ENCODE measurements at places on chromosomes 5 and 9.
A peak's percentile ranks its signal among the peaks of the same experiment; 100 is the strongest.

GRCh38 chr5:61734966-61735365, 402.9 kb downstream of the ZSWIM6 start:
- DNase-seq: no peak

- no peak for DNase-seq
These were observed 498.8 kb downstream of the ARHGEF28 start for GRCh38 chr5:74124826-74125225.

- DNase-seq: no peak
These were observed 14.2 kb upstream of the PALM2AKAP2 start for GRCh38 chr9:109765830-109766229.

DNA sequence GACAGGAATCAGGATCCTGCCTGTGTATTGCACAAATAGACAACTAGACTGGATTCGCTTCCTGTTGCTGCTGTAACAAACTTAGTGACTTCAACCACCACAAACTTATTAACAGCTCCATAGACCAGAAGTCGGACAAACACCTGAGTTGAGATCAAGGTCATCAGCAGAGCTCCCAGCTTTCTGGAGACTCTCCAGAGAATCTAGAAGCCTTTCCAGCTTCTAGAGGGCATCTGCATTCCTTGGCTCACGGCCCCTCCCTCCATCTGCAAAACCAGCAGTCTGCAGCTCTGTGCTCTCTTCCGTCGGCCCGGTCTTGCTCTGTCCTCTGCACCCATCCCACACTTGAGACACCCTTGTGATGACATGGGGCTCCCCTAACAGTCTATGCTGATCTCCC, 99.1 kb downstream of the KCNT1 start:
- DNase-seq: no peak

DNA sequence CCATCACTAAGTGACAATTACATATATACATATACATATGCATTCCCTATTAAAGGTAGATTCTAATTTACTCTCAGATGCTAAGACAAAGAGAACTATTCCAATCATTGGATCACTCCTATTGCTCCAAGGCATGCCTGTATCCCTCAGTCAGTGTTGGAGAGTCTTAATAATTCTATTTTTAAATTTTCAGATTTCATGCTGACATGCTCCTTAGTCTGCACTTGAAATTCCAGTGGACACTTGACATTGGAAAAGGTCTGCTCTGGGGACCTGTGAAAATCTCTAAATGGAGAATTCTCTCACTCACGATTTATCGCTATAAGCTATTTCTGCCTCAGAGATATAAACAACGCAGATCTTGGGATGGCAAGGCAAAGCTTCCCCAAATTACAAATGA, 3.9 kb upstream of the FUBP3 start:
- no peak for DNase-seq

DNA sequence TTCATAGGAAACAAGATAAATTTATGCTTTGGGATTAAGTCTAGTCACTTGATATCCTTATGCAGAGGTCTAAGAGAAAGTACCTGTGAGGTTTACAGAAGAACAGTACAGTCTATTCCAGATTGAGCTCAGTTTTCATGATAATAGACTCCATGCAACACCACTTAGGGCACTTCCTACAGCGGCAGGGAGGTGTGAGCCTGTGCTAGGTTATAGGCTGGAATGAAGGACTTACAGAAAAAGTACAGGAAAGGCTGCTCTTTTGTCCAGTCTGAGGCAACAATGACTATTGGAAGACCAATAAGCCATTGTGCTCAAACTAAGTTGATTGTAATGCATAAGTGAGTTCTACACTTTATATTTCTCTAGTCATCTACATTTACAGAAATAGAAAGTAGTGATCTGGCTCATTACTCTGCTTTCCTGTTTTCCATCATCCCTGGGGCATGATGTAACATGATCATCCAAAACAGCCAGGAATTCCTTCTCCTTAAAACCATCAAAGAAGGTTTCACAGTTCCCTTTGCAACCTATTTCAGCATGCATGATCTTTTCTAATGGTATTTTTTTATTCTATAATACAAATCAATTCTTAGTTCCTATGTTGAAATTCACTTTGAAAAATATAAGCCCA, 322.8 kb downstream of the SLF1 start:
- DNase-seq: no peak

DNA sequence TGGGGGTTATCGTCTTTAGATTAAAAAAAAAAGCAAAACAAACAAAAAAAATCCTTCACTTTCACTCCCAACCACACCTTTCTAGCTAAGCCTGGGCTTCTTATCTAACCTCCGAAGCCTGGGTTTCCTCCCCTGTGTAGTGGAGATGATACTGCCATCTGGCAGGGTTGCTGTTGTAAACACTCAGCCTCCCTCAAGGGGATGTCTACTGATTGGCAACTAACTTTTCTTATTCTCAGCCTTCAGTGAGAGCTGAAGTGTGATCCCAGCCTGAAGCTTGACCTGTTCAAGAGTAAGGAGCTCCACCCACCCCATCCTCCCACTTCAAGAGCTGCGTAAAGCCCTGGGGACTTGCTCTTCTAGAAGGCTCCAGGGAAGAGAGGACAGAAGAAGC, 21.5 kb upstream of the WWC1 start:
- no peak for DNase-seq

- DNase-seq: no peak
These were observed 911.2 kb downstream of the EFNA5 start for GRCh38 chr5:106759581-106759980.

DNA sequence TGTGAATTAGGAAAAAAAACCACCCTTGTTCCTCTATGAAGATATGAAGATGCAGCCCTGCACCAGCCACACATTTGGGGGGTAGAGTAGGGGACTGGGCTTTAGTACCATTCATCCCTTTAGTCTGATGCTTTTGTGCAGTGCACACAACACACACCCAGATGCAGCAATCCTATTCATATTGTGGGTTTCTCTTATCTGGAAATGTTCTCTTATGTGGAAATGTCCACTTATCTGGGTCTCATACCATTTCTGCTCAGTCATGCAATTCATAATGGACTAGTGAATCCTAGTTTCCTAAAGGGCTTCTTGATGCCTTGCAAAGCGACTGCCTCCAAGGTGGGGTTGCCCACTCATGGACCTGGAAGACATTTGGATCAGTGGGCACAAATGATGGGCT, 47.8 kb downstream of the C9orf152 start:
- DNase-seq: no peak

GRCh38 chr9:137772281-137772873, 105.2 kb upstream of the CACNA1B start:
- no peak for DNase-seq

DNA sequence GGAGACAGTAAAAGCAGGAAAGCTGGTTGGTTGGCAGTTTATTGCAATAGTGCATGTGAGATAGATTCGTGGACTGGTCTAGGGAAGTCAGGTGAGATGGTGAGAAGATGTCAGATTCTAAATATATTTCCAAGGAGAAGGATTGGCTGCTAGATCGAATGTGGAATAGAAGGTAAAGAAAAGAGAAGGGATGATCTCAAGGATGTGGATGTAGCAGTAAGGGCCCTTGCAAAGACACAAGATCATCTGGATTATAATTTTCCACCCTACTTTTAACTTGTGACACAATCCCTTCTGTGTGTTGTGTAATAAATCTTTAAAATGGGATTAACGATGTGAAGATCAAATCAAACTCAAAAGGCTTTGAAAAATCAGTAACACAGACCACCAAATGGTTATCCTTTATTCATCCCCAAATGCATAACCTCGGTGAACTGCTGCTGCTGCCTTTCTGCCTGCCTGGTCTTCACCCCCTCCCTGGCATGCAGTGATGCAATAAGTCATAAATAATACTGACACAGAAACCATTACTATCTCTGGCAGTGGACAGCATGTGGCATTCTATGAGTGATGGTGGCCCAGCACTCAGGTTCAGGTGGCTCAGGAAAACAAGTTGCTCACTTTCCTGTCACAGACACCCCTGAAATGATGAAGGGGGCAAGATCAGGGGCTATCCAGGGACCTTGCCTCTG, 178.4 kb downstream of the FAM114A2 start:
- no peak for DNase-seq

- DNase-seq: no peak
These were observed 188.4 kb upstream of the PPP1R26 start for GRCh38 chr9:135291165-135291564.

DNA sequence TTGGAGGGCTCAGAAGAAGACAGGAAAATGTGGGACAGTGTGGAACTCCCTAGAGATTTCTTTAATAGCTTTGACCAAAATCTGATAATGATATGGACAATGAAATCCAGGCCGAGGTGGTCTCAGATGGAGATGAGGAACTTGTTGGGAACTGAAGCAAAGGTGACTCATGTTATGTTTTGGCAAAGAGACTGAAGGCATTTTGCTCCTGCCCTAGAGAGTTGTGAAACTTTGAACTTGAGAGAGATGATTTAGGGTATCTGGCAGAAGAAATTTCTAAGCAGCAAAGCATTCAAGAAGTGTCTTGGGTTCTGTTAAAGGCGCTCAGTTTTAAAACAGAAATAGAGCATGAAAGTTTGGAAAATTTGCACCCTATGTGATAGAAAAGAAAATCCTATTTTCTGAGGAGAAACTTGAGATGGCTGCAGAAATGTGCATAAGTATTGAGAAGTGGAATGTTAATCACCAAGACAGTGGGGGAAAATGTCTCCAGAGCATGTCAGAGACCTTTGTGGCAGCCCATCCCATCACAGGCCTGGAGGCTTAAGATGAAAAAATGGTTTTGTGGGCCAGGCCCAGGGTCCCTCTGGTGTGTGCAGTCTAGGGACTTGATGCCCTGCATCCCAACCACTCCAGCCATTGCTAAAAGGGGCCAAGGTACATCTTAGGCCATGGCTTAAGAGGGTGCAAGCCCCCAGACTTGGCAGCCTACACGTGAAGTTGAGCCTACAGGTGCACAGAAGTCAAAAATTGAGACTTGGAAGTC, 463.7 kb upstream of the TLE4 start:
- no peak for DNase-seq

DNA sequence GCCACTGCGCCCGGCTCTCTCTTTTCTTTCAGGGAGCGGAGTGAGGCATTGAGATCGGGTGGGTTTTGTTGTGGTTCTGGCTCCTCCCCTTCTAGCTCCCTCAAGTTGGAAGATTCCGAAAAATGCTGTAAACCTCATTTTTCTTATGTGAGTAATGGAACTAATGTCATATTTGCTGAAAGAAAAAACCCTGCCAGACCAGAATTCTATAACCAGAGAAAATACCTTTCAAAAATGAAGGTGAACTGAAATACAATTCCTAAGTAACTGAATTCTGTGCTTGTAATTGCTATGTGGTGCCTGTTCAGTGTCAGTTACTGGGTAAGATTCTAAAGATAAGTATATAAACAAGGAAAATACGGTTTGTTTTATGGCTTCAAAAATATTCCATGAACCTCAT, 30.9 kb upstream of the CDK20 start:
- DNase-seq: no peak

- peak; percentile 72 for DNase-seq
These were observed 26.8 kb downstream of the JADE2 start for GRCh38 chr5:134552301-134552700.

- DNase-seq: no peak
These were observed 1106.0 kb downstream of the TAF11L14 start for GRCh38 chr5:18740301-18740700.

- no peak for DNase-seq
These were observed 497 bp downstream of the NSA2 start for GRCh38 chr5:74767579-74767913.

GRCh38 chr9:121566481-121567465, 67.1 kb upstream of the GGTA1 start:
- peak; percentile 55 for DNase-seq

GRCh38 chr5:139631520-139632165, 16.5 kb upstream of the CXXC5 start:
- DNase-seq: no peak

GRCh38 chr9:118418887-118419565, 714.8 kb downstream of the TLR4 start:
- no peak for DNase-seq

Measured in thoracic aorta (tissue), 2 donors.